Type B pancreatic cell (in vitro differentiated cells): ENCODE measurements at places on chromosomes 7 and 10.

DNA sequence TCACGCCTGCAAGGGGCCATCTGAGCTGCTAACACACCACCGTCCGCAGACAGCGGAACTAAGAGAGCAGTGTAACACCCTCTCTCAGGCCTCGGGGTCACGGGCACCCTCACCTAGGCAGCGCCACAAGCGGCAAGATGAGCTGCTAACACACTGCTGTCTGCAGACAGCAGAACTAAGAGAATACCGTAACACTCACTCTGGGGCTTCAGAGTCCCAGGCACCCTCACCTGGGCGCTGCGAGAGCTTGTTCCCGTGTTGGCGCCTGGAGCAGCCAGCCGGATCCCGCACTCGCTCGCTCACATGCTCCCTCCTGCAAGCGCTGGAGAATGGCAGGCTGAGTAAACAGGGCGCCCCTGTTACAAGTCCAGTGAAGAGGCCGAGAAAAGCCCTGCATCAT lies 160.2 kb downstream of the SRPK2 start:
- H3K4me1 ChIP-seq = peaks cover 6% of the 10 kb centered on the region
- H3K4me3 ChIP-seq = no peak overlapping the region
- H3K27me3 ChIP-seq = no peaks in the 10 kb centered on the region
- peaks cover 12% of the 10 kb centered on the region for H3K36me3 ChIP-seq
- H3K27ac ChIP-seq = no peak overlapping the region

- peaks cover 9% of the 10 kb centered on the region for H3K27me3 ChIP-seq
- DNase-seq = no peak
- H3K4me3 ChIP-seq = no peak overlapping the region
- H3K36me3 ChIP-seq = no peaks in the 10 kb centered on the region
- no peak overlapping the region for H3K27ac ChIP-seq
Measured at GRCh38 chr10:35705051-35705450, 63.0 kb upstream of the FZD8 start.

GRCh38 chr7:4725850-4726450 lies 43.9 kb downstream of the FOXK1 start:
- peaks cover 42% of the 10 kb centered on the region for H3K4me1 ChIP-seq
- peak overlapping the region; percentile 48 for H3K4me3 ChIP-seq

- no peak for DNase-seq
- H3K27ac ChIP-seq = no peak overlapping the region
- H3K4me1 ChIP-seq = peaks cover 14% of the 10 kb centered on the region
- peaks cover 10% of the 10 kb centered on the region for H3K27me3 ChIP-seq
- no peak overlapping the region for H3K4me3 ChIP-seq
Measured at GRCh38 chr10:31101123-31101522, 69.5 kb upstream of the ZNF438 start.

DNA sequence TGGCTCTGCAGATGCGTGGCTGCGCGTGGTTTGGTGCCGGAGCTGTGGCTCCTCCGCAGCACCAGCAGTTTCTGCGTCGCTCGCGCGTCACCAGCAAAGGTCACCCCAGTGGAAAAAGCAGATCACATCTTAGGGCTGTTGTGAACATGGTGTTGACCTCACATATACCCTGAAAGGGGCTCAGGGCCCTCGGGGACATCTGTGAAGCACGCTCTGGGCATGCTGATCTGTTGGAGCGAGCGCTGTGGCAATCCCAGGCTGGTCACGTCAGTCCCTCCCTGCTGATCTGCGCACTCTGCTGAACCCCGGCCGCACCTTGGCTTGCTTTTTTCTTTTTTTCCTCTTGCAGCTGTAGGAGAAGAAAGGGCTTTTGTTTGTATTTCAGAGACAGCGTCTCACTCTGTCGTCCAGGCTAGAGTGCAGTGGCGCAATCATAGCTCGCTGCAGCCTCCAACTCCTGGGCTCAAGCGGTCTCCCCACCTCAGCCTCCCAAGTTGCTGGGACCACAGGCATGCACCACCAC lies 33.3 kb upstream of the AP5Z1 start:
- peak overlapping the region; percentile 97 for H3K27ac ChIP-seq
- peaks cover 49% of the 10 kb centered on the region for H3K4me1 ChIP-seq
- DNase-seq = no peak

DNA sequence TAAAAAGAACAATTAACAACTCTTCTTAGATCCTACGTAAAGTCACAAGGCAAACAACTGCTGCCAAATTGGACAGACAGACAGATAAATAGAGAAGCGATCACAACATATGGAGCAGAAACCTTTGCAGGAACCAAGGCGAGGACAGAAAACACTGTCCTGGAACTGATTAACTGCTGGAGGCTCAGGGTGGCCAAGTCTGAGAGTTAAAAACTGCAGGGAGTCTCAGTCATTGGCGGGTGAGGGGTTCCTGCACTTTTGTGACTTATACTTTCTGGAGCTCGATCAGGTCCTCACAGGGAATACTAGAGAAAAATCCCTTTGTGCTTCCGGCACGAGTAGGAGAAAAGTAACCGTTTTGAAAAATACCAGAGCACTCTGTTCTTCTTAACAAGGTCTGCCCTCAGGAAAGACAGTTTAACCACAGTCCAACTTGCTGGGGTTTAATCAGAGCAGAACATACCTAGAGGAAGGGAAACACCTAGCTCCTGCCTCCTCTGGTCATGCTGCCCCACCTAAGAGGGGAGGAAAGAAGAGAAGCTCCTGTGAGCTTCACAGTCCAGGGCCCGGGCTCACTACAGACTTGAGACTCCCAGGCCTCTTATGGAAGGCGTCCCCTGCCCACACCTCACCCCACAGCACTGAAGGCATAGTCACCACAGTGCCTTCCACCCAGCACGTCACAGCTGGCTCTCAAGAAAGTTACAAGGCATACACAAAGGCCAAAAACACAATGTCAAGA lies 74.9 kb downstream of the LARP4B start:
- peak overlapping the region; percentile 80 for H3K27ac ChIP-seq
- H3K27me3 ChIP-seq = no peaks in the 10 kb centered on the region
- no peak overlapping the region for H3K4me3 ChIP-seq
- peaks cover 65% of the 10 kb centered on the region for H3K36me3 ChIP-seq
- peaks cover 24% of the 10 kb centered on the region for H3K4me1 ChIP-seq

DNA sequence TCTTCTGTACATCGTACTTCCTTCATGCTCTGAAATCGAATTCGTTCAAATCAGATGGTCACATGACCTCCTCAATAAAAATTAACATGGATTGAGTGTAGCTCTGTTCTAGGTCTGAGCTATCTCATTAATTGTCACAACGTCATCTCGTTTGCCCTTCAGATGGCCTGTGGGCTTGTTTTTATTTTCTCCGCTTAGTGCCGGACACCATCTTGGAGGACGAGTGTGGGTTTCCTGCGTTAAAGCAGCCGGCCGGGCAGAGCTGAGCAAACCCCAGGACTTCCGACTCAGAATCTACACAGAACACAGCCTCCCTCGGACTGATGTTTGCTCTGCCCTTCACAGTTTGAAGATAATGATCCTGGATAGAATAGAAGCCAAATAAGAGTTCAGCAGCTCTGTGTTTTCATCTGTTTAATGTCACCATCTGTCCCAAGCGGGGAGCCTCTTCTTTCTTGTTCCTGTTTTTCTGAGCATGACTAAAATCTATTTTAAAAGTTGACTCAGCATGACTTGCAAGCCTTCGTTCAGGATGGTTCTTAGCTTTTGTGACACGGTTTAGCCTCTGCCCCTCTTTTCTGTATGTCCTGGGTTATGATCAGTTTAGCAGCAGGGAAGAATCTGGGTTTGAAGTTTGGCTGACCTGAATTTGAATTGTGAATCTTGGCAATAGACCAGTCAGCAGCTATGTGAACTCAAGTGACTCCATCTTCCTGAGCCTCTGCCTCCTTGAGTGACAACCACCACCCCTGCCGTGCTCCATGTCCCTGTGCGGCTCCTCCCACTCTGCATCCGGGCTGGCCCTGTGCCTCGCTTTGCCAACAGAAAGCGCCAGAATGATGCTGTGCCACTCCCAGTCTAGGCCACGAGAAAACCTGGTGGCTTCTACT lies 30.6 kb upstream of the GALNTL5 start:
- H3K36me3 ChIP-seq = no peaks in the 10 kb centered on the region
- no peak for DNase-seq
- peaks cover 13% of the 10 kb centered on the region for H3K27me3 ChIP-seq

- H3K4me3 ChIP-seq = no peak overlapping the region
- no peak overlapping the region for H3K27ac ChIP-seq
- DNase-seq = no peak
- no peaks in the 10 kb centered on the region for H3K4me1 ChIP-seq
Measured at GRCh38 chr10:88130912-88131311, 267.5 kb downstream of the PTEN start.

DNA sequence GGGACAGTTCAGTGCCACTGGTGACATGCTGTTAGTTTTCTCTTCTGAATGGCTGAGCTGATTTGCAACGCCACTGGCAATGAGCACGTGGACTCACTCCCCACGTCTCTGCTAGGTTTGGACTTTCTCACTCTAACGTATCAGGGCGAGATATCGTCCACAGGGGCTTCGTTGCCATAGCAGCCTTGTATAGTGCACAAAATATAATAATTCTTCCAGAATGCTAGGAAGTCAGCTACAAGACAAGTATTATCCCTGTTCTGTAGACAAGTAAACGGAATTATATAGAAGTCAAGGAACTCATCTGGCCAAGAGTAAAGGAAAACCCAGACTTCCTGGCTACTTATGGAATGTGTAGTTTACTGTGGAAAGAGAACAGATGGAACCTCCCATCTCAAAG lies 226.8 kb downstream of the ARHGAP21 start:
- H3K27me3 ChIP-seq = no peaks in the 10 kb centered on the region
- no peak for DNase-seq
- no peaks in the 10 kb centered on the region for H3K4me1 ChIP-seq
- H3K27ac ChIP-seq = no peak overlapping the region
- H3K4me3 ChIP-seq = no peak overlapping the region

- H3K27me3 ChIP-seq = no peaks in the 10 kb centered on the region
- no peak for DNase-seq
- H3K36me3 ChIP-seq = no peaks in the 10 kb centered on the region
- H3K27ac ChIP-seq = no peak overlapping the region
- H3K4me3 ChIP-seq = no peak overlapping the region
Measured at GRCh38 chr7:90216080-90216674, 4.6 kb downstream of the STEAP2 start.

DNA sequence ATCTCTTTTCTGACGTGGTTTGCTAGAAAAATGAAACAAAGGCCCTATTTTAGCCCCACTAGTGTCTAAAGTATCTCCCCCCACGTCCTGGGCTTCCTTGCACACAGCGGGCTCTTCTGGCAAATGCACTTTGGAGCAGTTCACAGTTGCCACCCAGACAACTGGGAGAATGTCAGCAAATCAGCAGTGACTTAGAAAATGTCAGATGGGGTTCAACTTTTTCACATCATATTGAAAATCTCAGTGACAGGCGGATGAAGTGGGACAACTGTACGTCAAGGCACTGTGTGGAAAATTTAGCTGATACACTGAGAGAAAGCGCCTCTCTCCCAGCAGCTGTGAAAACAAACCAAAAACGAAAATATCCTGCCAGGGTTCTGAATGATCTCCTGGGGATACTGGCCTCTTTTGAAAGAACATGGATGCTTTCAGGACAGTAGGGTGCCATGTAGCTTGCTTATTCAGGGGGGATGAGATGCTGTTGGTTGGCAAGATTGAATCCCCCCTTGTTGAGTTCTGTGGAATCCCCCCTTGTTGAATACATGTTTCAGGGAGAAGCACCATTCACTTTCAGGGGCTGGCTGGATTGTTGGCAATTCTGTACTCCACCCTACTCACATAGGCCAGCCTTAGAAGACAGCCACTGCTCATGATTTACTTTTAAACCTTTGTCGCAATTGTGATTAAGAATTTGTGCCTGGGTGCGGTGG lies 372.8 kb upstream of the CELF2 start:
- H3K4me3 ChIP-seq = no peak overlapping the region
- no peaks in the 10 kb centered on the region for H3K4me1 ChIP-seq
- DNase-seq = no peak
- H3K27ac ChIP-seq = no peak overlapping the region
- peaks cover 30% of the 10 kb centered on the region for H3K27me3 ChIP-seq

DNA sequence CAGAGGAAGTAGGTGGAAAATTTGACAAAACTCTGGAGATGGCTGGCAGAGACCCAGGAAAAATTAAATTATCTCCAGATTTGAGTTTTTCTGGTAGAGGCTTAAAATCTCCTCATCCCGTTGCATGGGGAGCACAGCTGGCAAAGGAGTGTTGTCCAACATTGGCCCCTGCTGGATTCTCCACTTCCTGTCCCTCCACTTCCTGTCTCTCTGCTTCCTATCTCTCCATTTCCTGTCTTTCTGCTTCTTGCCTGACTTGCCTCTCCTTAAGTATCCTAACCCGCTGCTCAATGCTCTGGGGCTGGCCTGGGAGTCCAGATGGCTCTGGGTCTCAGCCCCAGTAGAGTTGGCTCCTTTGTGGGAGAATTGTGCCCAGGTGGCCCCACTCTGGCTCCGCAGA lies 65.8 kb upstream of the EMX2 start:
- no peak for DNase-seq
- no peak overlapping the region for H3K27ac ChIP-seq
- peaks cover 21% of the 10 kb centered on the region for H3K27me3 ChIP-seq
- no peaks in the 10 kb centered on the region for H3K36me3 ChIP-seq
- no peak overlapping the region for H3K4me3 ChIP-seq

GRCh38 chr10:113554214-113554613 lies 1.4 kb downstream of the HABP2 start:
- no peak overlapping the region for H3K4me3 ChIP-seq
- peaks cover 29% of the 10 kb centered on the region for H3K27me3 ChIP-seq
- no peaks in the 10 kb centered on the region for H3K36me3 ChIP-seq
- no peak for DNase-seq

- H3K36me3 ChIP-seq = no peaks in the 10 kb centered on the region
Measured at GRCh38 chr7:101781439-101781838, 36.0 kb upstream of the CUX1 start.
